Diencephalon (tissue), 1 donor: ENCODE measurements at places on chromosomes 7 and 10. TPM values are rescaled to one million over a fixed set of nuclear protein-coding genes. Genes with fewer than 3 reads are reported as not detected.

EBF3 gene
- 19.6 TPM for total RNA-seq

DPCD gene
- 37.8 TPM for total RNA-seq

C7orf25 gene
- 11.3 TPM for total RNA-seq

SLC26A4 gene
- 0.69 TPM for total RNA-seq

NFE2L3 gene
- 10.6 TPM for total RNA-seq

AVPI1 gene
- 4.2 TPM for total RNA-seq

NEUROG3 gene
- total RNA-seq, result not detected

OR2A42 gene
- total RNA-seq, result under 0.01 TPM

HABP2 gene
- 0.23 TPM for total RNA-seq

RASSF4 gene
- 15.7 TPM for total RNA-seq

CALML5 gene
- total RNA-seq, result not detected

MLLT10 gene
- 50.5 TPM for total RNA-seq

SPAM1 gene
- total RNA-seq, result not detected

TSPAN13 gene
- 111 TPM for total RNA-seq

TAS2R41 gene
- total RNA-seq, result not detected

CC2D2B gene
- total RNA-seq, result 3.5 TPM

C10orf71 gene
- total RNA-seq, result not detected

ARHGAP22 gene
- 7.2 TPM for total RNA-seq

CALD1 gene
- total RNA-seq, result 43.6 TPM

GIMAP6 gene
- 6.9 TPM for total RNA-seq

UBE2D1 gene
- 51.9 TPM for total RNA-seq

ANKRD30A gene
- total RNA-seq, result not detected

CRTAC1 gene
- 55.8 TPM for total RNA-seq

CSTF2T gene
- total RNA-seq, result 46.6 TPM

PVRIG gene
- total RNA-seq, result not detected

CABCOCO1 gene
- 5.5 TPM for total RNA-seq

CALY gene
- total RNA-seq, result 36.4 TPM

CCL24 gene
- total RNA-seq, result not detected

CCDC7 gene
- 170 TPM for total RNA-seq

HOXA1 gene
- total RNA-seq, result not detected
